Activated naive CD8-positive, alpha-beta T cell treated with anti-CD3 and anti-CD28 coated beads, Interleukin-2, amount 50 U/mL, for 24 hours (primary cell): ENCODE measurements at places on chromosomes 16 and 17.

GRCh38 chr16:69417520-69418199 is 6.8 kb upstream of the CYB5B start:
- no peak for DNase-seq

GRCh38 chr16:84380405-84380804 is 12.1 kb downstream of the ATP2C2 start:
- DNase-seq: no peak

DNA sequence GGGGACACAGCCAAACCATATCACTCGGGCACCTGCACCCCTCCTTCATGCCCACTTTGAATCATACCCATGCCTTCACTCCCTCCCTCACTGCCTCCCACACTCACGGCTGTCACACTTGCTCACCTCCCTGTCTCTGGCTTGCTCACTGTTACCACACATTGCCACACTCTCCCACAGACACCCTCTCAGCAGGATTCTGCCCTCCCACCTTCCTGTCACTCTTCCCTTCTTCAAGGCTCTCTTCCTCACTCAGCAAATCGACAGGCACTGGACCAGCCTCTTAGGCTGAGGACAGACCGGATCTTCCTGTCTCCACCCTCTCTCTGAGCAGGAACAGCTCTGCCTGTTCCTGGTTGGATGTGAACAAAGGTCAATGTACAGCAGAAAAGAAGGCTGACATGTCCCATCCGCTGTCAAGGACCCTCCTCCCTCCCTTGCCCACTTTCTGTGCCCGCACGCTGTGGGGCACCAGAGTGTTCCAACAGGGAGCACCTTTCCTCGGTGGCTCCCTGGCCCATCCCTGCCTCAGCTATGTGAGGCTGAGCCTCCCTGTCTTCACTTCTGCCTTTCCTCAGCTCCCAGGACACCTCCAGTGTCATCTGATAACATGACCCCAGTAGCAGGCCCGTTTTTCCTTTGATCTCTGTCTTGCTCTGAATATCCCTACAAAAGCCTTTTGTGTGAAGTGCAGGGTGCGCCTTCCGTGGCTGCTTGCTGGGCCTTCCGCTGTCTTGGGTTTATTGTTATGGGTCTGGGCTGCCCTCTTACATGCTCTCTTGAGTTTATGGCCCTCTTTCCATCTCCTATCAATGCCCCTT is 47.0 kb downstream of the CCDC182 start:
- DNase-seq: peak; percentile 11

DNA sequence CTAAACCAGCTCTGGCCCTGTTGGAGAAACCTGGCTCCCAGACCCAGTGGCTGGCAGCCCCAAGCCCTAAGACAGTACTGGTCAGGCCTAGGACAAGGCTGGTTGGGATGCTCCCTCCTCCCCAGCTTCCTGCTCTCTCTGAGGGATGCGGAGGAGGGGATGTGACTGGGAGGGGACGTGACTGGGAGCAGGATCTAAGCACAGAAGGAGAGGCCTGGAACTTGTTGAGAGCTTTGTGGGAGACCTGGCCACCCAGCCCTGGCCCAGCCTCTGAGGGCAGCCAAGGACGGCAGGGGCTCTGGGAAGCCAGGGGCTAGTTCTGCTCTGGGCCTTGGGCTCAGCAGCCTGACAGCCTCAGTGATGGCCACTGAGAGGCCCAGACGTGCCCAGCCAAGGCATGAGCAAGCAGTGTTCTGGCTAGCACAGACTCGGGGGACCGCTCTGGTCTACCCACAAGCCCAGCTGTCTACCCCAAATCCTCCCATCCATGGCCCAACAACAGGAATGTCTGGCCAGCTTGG is 22.8 kb downstream of the ATP6V0D1 start:
- no peak for DNase-seq

GRCh38 chr17:77615703-77616253 is 342.7 kb upstream of the TNRC6C start:
- DNase-seq: no peak

DNA sequence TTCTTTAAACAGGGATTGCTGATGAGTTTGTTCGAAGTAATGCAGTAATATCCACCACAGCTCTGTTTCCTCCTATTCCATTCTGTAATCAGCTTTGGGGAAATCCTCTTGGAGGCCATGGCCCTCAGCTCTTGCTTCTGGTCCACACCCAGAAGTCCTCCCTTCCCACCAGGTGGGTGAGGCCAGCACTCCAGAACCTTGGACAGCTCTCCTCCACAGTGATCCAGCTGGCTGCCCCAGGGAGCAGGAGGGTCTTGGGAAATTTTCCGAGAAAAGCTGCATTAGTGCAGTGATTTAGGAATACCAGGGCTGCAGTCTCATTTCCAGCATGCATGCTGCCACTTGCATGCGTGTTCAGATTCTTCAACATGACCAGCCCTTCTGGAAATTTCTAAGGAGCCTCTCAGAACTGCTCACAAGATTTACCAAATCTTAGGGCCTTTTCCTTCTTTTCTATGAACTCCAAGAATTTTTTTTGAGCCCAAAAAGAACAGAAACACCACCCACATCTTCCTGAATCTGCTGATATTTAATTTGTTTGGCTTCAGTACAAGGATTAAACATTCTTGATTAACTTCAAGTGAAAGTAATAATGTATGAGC is 4.2 kb downstream of the SMPD3 start:
- DNase-seq: no peak

- peak; percentile 85 for DNase-seq
Observed at GRCh38 chr16:85393674-85394451, 219.3 kb upstream of the GSE1 start.

DNA sequence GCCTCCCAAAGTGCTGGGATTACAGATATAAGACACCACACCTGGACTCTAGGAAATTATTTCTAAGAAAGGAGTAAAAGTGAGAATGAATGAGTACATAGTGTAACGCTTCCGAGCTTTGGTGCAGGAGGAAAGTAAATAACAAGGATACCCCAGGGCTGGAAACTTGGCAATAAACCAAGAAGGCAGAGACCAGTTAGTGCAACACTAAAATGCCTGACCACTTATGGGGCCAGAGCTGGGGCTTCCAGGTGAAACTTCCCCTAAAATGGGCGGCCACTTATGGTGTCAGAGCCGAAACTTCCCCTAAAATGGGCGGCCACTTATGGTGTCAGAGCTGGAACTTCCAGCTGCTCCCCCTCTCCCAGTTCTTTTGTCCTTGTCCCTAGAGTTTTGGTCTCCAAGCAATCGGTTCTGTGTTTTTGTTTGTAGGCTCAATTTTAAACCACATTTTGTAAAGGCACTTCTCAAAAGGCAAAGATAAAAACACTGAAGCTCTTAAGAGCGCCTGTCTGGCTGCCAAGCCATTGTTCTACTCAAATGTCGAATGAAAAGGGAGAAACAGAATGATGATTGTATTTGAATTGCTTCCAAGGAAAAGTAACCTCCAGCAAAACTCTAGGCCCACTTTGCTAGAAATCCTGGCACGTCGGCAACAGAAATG is 63.9 kb downstream of the NXN start:
- DNase-seq: no peak

DNA sequence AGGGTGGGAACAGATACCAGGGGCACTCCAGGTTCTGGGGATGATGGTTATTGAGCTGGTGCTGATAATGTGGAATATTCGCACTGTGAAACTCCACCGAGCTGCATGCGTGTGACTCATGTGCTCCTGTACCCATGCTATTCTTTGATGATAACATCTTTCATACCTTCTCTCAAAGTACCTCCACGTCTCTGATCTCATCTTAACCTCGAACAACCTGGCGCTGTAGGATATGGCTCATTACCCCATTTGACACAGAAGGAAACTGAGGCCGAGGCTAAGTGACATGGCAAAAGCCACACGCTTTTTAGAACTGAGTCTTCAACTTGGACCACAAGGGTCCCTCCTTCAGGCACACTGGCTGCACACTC is 30.2 kb upstream of the MRPS23 start:
- DNase-seq: peak; percentile 26

- DNase-seq: no peak
Observed at GRCh38 chr17:559551-560431, 154.8 kb downstream of the VPS53 start.

DNA sequence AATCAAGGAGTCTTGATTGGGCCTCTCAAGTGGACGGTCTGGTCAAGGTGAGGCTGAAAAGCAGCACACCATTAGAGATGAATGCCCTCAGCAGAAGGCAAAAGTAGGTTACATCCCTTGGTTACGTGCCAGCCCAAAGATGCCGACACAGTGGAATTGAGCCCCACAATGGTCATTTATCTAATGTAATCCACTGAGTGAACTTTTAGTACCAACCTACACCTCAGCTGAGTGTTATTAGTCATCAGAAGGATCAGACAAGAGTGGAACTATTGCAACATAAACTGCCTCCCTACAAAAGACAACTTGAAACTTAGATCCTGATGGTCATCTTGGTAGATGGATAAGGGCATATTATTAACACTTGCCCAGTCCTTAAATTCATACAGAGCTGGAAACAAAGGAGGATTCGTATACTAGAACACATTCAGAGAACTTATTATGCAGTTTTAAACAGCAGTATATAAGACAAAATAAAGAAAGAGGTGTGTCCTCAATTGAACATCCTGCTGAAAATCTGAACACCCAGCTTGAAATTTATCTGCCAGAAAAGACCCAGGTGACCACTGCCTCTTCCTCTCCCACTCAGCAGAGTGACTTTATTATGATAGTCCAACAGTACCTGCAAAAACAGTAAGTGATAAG is 2.8 kb downstream of the DCUN1D3 start:
- DNase-seq: no peak

DNA sequence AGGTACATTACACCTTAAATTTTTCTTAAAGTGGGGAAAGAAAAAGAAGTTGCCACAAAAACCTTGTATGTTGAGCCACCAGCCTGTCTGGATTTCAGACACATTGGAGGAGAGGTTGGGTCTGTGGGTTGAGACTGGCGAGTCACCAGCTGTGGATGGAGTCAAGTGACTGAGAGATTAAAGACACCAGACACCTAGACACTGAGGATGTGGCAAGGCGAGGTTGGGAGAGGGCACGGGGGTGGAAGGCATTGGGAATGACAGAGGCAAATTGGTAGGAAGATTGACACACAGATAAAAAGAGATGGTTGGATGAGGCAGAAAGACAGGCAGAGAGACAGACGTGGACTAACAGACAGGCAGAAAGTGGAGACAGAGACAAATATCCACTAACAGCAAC is 49.6 kb downstream of the KCNJ12 start:
- DNase-seq: no peak

DNA sequence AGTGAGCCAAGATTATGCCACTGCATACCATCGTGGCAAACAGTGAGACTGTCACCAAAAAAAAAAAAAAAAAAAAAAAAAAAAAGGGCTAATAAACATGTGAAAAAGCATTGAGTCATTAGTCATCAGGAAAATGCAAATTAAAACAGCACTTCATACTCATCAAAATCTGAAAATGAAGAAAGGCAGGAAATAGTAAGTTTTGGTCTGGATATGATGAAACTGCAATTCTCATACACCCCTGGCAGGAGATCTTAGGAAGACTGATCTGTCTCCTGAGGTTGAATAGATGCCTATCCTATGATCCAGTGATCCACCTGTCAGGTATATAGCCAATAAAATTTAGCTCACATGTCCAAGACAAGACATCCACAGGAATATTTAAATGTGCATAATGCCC is 212.7 kb downstream of the CPPED1 start:
- no peak for DNase-seq
